ENCODE measurements at places on chromosomes 6 and 20. TPM values are rescaled to one million over a fixed set of nuclear protein-coding genes. Genes with fewer than 3 reads are reported as not detected.

Gene BHLHE23
- total RNA-seq, result not detected

Gene RAD21L1
- not detected for total RNA-seq

Gene ARMC2
- total RNA-seq, result 3.0 TPM

Gene BTNL2
- total RNA-seq, result not detected

Gene ACTL10
- 0.05 TPM for total RNA-seq

Gene RAET1E
- 3.2 TPM for total RNA-seq

Gene BEND3
- total RNA-seq, result 4.3 TPM

Gene RNF8
- 21.0 TPM for total RNA-seq

Measured in A549 treated with DMSO at 1 μM for 4 hours (cell line).